ENCODE measurements at places on chromosomes 3 and 15.
A peak's percentile ranks its signal among the peaks of the same experiment; 100 is the strongest.

DNA sequence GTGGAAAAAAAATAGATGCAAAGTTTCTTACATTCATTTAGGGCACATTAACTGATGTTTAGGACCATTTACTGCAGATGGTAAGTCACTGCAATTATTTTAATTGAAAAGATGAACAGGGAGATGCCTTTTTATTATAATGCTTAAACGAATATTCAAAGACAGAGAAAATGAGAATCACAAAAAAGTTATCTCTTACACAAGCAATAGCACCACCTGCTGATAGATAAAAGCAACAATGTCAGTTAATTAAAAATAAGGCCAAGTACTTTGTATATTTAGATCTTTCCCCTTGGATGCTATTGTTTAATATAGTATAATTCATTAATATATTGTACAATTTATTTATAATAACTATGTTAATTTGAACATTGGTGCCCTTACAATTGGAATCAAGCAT, 55.9 kb downstream of the IFT80 start:
- DNase-seq, result peak; percentile 2

GRCh38 chr15:51536965-51537574, 85.5 kb downstream of the DMXL2 start:
- DNase-seq, result peak; percentile 16

DNA sequence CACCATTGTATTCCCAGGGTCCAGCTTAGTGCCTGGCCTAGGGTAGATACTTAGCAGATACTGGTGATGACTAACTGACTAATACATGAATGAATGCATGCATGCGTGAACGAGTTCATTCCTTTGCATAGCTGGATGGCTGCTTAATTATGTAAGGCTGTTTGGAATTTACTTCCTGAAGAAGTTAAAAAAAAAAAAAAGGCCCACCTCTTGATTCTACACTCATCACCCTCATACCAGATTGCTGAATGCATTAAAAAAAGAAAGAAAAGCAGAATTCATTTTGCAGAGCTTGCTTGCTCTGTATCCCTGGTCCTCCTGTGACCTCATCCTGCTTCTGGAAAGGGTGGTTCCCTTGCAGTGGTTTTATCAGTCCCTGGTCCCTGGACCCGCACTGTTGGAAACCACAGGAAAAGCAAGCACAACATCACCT, 277.6 kb upstream of the CFAP20DC start:
- DNase-seq, result no peak

- DNase-seq, result no peak
Observed at GRCh38 chr3:148861277-148861869, 3.7 kb upstream of the CPA3 start.

GRCh38 chr3:32882189-32882588, 64.4 kb downstream of the TRIM71 start:
- no peak for DNase-seq

DNA sequence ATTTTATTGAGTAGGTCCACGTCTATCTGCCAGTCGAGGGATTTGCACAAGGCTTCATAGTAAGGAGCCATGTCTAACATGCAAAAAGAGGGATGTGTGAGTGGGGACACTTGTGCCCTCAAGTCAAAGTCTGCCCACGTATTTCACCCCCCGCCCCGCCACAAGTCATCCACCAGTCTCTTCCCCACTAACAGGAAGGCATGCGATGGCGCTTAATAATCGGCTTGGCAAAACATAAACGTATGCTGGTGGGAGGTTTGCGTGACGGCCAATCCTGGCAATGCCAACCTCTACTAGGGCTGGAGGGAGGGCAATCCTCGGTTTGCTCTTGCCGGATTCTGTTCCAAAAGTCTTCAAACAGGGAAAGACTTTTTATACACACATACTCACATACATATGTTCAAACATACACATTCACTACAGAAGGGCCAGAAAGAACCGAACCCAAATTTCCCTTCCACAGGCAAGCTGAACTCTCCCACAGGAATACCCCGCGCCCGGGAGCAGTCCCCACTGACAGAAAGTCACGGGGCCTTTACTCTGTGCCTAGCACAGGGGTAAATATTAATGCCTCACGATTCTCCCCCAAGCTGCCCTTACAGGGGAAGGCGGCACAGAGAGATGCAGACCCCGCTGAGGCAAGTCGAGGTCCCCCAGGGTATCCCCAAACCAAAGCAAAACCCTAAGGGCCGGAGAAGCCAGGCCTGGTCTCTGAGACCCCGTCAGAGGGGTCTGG, 675 bp downstream of the PSMD6 start:
- no peak for DNase-seq

DNA sequence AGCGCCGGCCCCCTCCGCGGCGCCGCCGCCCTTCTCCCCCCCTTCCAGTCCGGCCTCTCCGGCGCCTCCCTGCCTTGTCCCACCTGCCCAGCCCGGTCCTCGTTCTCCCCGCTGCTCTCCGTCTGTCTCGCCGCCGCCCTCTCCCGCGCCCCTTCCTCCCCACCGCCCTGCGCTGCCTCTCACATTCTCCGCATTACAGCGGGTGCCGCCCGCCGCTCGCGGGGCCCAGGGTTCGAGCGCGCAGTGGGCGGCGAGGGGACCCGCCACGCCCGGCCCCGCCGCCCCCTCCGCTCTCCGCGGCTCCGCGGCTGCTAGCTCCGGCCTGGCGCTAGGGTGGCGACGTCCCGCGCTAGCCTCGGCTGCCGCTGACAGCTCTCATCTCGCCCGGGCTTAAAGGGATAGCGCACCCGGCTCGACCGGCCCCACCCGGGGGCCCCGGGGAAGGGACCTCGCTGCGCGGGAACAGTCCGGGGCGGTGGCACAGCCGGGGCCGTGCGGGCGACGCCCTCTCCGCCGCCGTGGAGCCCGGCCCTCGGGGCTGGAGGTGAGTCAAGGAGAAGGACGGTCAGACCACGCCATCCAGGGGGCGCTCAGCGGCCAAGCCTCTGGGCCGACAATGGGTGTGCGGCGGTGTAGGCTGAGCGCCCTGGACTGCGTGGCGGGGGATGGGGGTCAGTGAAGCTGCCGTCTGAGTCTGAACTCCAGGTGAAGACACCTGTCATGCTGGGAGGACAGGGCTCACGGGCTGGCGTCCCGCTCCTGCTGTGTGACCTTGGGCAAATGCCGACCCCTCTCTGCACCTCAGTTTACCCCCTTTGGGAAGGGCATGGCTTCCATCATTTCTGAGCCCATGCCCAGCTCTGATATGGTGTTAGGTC, 187.4 kb upstream of the LINGO1 start:
- DNase-seq, result no peak

All from glomerular endothelial cell (primary cell).